ENCODE measurements at places on chromosomes 16 and 17.

GRCh38 chr16:28872952-28873351 lies 5.3 kb upstream of the ATP2A1 start:
- DNase-seq: no peak

DNA sequence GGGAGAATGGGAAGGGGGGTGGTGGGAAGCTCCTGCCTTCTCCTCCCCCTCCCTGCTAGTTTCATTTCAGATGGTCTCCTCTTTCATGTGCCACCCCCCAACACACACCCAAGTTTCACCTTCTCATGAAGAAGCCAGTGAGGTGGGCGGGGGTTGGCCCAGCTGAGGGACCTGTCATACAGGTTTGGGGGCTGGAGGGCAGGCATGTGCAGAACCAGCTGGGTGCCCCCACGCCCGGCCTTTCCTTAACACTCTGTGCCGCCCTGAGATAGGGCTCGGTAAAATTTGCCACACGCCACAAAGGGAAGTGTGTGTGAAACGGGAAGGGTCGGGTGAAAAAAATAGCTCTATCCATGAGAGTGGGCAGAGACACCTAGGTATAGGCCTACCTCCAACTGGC lies 57.4 kb downstream of the PIPOX start:
- no peak for DNase-seq

DNA sequence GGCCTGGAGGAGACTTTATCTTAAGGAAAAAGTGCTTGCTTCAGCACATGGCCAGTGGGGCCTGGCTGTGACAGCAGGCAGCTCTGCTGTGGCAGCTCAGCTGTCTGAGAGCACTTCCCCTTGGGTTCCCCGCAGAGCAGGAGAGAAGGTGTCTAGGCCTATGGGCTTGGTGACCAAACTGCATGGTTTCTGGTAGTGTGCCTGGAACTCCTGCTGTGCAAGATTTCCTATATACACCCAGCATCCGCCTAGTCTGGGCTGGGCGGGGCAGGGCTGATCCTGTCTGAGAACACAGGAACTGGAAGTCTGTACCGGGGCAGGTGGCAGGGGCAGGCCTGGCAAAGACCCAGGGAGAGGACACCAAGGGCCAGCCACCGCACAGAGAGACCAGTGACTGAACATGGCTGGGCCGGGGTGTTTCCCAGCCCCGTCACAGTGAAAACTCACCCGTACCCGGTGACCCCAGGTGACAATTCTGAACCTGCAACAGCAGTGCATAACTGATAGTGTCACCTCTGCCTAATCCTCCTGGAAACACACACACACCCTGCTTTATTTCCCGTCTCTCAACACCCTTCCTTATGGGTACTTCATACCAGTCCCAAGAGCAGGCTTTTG lies 39.3 kb downstream of the CHD9 start:
- no peak for DNase-seq

DNA sequence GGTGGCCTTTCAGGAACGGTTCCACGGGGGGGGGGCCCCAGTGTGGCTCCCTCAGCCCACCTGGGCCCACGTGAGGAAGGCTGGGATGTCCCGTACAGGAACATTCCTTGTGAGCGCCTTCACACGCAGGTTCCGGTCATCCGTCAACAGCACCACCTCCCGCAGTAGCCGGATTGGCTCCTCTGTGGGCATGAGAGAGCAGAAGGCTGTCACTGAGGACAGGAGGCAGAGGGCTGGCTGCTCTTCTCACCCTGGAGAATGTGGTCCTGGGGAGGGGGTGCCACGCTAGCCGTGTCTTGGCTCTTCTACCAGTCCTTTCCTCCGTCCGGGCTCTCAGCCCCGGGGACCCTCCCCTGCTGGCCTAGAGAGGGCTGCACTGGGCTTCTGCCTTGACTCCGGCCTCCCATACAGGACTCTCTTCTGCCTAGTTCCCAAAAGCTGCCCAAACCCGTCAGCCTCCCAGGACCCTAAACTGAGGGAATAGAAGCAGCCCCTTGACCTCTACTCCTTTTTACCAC lies 6.6 kb downstream of the HIC1 start:
- no peak for DNase-seq

DNA sequence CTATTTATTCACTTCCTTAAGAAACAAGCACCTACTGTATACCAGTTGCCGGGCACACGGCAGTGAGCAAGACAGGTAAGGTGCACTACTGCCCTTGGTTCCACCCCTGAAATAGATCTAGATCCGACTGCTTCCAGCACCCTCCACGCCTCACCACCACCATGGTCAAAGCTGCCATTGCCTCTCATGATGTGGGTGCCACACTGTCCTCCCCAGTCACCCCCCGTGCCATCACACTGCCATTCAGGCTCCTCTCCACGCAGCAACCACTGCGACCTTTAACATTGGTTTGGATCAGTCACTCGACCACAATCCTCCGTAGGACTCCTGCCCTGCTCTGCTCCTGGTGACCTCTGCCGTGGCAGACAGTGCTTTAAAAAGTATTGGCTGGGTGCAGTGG lies 226.8 kb downstream of the CPPED1 start:
- DNase-seq: no peak

GRCh38 chr17:67283731-67284516 lies 38.9 kb upstream of the HELZ start:
- DNase-seq: no peak
